Mammary epithelial cell (primary cell): ENCODE measurements at places on chromosomes 11 and 22. TPM values are rescaled to one million over a fixed set of nuclear protein-coding genes. Genes with fewer than 3 reads are reported as not detected.

Gene MYO18B
- not detected for polyA plus RNA-seq

GRCh38 chr11:446891-447290 lies 3.2 kb upstream of the PTDSS2 start:
- DNase-seq, result peak; percentile 60

Gene ANO3
- polyA plus RNA-seq, result not detected

DNA sequence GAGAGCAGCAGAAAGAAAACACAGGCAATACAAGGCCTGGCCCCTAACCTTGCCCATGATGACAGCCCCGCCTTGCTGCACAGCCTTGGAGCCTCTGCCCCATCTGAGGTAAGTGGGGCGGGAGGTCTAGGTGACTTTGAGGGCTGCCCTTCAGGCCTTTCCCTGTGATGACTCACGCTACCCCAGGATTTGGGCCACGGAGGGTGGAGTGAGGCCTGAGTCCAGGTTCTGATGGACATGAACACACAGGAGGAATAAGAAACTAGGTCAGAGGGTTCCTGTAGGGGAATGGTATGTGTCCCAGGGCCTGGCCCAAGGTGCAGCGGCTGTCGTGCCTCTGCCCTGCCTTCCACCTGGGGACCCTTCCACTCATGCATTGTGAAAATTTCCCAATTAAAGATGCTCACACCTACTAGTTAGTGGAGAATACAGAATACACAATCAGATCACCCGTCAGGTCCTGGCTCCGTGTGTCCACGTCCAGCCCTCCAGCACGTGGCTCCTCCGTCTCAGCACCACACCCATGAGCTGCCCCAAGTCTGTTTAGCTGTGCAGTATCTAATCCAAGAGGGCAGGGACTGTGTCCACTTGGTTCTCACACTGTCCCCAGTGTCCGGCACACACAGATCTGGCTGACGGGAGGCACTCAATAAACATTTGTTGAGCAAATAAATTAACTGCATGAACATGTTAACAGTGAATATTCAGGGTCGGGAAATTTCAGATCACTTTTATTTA lies 111.0 kb downstream of the CHST1 start:
- no peak for DNase-seq

DNA sequence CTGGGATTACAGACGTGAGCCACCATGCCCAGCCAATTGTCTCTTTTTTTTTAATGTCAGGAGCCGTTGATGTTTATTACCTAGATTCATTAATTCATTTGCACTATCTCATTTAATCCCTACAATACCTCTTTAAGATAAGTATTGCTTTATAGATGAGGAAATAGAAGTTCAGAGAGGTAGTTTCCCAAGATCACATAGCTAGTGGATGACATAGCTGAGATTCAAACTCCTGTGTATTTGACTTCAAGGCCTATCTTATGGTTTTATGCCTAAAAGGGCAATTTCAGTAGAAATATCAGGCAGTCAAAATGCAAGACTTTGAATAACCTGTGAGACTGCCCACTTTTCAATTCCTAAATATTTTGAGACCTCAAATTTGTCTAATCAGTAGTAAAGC lies 66.5 kb downstream of the PPME1 start:
- DNase-seq, result no peak

DNA sequence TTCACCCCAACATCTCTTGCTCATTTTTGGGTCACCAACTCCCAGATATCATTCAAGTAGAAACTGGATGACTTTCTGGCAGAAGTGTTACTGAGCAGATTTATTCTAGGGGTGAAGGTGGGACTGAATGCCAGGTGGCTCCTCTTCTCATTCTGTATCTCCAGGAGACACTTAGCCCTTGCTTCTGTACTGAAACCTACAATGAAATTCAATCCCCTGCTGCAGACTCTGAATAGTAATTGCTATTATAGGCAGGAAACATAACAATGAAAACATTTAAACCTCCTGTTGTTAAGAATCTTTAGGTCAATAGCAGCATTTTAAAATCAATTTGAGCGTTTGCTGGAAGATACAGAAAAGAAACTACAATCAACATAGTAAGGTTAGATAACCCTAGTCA lies 879.4 kb upstream of the TENM4 start:
- DNase-seq, result no peak

- peak; percentile 87 for DNase-seq
These were observed 1932.2 kb upstream of the RAG2 start for GRCh38 chr11:38530226-38530625.

DNA sequence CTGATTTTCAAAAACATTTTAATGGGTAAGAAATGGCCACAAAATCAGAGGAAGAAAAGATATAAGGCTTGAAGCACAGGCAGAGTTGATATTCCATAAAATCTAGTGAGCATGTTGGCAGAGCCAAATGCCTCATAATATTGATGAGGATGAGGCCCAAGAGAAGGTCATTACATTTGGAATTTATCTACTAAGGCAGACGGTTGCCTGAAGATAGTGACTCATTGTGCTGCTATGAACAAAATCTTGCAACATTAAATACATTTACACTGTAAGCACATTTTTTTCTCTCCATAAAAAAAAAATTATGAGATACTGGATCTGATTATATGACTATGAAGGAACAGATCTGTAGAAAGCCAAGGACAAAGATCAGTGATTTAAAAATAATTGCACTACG lies 881.4 kb upstream of the CHORDC1 start:
- peak; percentile 58 for DNase-seq

- DNase-seq, result no peak
These were observed 177.7 kb downstream of the CADM1 start for GRCh38 chr11:115326526-115326925.

GRCh38 chr22:48258064-48258701 lies 1495.7 kb downstream of the TBC1D22A start:
- no peak for DNase-seq

DNA sequence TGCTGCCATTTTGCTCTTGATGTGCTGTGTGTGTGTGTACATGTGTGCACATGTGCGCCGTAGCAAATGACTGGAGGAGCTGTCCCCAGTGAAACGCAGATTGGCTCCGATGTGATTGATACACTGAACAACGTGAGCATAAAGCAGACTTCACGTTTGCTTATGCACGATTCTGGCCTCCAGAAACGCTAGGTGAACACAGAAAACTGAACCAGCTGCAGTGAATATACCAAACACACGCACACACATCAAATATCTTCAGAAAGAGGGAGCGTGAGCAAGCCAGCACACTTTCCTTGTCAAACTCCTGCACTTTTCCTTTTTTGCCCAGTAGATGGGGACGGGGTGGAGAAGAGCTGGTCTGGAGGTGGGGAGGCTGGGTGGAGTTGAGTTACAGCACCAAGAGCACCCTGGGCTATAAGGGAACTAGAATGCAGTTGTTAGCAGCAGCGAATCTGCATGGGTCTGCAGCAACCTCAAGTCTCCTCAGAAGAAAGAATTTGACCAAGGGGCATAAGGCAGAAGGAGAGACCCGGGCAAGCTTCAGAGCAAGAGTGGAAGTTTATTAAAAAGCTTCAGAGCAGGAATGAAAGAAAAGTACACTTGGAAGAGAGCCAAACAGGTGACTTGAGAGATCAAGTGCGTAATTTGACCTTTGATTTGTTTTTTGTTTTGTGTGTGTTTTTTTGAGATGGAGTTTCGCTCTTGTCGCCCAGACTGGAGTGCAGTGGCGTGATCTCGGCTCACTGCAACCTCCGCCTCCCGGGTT lies 77.8 kb upstream of the CADM1 start:
- DNase-seq, result peak; percentile 21

GRCh38 chr11:130166457-130166784 lies 6.8 kb downstream of the ST14 start:
- DNase-seq, result peak; percentile 99

DNA sequence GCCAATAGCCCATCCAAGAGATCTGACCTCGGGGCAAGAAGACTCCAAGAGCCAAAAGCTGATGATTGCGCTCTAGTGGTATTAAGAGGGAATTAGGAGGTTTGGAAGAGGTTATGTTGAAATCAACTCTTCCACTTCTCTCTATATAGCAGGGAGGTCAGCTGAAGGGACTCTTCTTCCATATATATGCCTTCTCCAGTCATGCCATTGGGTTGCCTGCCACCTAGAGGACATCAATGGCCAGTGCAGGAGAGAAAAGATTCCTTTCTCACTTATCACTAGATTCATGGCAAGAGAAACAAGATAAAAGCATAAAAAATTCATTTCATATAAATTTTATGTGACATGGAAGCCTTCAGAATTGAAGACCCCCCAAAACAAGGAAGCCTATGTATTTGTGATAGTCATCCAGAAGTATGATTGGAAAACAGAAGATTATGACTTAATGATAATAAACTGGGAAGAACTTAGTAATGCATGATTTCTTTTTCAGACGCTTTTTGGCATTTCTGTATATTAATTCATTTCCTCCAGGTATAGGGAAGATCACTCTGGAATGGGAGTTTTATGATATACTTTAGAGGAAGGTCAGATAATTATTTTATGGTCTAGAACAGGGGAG lies 435.1 kb upstream of the DDI1 start:
- DNase-seq, result peak; percentile 52

GRCh38 chr11:2265396-2265795 lies 5.0 kb downstream of the ASCL2 start:
- no peak for DNase-seq

DNA sequence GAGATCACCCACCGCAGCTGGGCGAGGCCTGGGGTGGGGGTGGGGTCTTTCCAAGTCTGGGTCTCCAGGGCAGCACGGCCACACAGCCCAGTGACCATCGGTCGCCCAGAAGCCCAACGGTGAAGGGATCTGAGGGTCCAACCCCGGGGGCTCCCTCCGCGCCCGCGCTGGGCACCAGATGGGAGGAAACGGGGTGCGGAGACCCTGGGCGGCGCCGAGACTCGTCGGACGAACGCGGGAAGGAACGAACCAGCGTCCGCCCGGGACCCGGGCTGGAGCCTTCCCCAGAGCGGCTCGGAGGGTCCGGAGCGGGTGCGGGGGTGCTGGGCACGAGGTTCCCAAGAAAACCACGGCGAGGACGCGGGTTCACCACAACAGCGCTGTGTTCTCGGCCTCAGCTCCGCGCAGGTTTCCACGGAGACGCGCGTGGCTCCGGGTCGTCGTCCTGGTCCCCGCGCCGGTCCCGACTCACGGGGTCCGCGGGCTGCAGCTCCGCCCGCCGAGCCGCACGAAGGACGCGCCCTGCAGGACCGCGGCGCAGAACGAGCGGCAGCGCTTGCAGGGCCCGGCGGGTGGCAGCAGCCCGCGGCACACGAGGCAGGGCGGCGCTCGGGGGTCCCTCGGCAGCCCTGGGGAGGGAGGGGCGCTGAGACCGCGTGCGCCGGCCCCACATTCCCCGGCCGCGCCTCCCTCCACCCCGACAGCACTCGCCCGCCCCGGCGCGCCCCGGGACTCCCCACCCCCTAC lies 2.3 kb upstream of the IL17REL start:
- DNase-seq, result no peak

Gene SLC43A3
- 105 TPM for polyA plus RNA-seq

Gene RAG1
- polyA plus RNA-seq, result 0.16 TPM

Gene GGT5
- polyA plus RNA-seq, result 0.05 TPM

- no peak for DNase-seq
These were observed 541.4 kb downstream of the MN1 start for GRCh38 chr22:27260087-27260698.

Gene NLRP14
- polyA plus RNA-seq, result 0.02 TPM

DNA sequence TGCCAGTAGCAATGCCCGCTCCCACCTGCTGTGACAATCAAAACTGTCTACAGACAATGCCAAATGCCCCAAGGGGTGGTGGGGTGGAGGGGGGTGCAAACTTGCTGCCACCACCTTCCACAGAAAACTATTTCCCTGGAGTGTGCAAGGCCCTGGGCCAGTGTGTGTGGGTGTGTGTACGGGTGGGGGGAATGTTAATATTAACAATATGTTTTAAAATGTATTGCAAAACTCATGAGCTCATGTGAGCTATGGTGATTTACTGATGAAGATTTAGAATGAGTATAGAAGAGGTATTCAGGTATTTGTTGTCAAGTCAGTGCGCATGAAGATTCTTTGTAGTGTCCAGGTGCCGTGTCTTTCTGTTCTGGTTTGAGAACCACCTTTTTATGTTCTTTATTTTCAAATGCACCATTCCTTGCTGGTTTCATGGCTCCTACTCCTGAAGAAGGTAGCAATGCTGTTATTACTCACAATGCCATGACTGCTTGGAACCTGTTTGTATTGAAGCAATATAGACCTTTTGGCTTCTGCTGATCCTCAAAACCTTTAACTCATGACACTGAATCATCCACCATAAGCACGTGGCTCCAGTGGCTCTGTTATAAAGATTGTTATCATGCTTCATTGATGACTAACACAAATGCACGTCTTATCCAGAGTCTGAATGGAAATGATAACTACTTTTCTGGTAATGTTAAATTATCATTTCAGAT lies 29.9 kb upstream of the AQP11 start:
- DNase-seq, result peak; percentile 93

DNA sequence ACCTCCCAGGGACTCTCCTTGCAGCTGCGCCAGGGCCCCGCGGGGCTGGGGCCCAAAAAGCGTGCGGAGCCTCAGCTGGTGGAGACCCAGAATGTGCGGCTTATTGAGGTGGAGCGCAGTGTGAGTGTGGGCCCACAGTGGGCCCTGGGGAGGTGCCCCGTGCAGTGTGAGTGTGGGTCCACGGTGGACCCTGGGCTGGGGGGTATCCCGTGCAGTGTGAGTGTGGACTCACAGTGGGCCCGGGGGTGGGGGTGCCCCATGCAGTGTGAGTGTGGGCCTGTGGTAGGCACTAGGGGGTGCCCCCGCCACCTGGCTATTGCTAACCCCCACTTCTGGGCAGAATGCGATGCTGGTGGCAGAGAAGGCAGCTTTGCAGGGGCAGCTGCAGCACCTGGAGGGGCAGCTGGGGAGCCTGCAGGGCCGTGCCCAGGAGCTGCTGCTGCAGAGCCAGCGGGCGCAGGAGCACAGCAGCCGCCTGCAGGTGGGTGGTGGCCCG lies 7.8 kb upstream of the RPS6KA4 start:
- DNase-seq, result no peak

Gene H19
- polyA plus RNA-seq, result 0.58 TPM

DNA sequence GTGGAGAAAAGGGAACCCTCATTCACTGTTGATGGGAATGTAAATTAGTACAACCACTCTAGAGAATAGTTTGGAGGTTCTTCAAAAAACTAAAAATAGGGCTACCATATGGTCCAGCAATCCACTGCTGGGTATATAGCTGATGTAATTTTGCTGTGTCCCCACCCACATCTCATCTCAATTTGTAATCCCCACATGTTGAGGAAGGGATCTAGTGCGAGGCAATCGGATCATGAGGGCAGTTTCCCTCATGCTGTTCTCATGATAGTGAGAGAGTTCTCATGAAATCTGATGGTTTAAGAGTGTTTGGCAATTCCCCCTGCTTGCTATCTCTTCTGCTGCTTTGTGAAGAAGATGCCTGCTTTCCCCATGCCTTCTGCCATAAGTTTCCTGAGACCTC lies 17.1 kb upstream of the OR52M1 start:
- no peak for DNase-seq

- DNase-seq, result peak; percentile 12
These were observed 1.7 kb upstream of the RTCB start for GRCh38 chr22:32413719-32414118.

- no peak for DNase-seq
These were observed 10.8 kb downstream of the PANX1 start for GRCh38 chr11:94139416-94139815.

- DNase-seq, result peak; percentile 4
These were observed 56.1 kb downstream of the PRMT3 start for GRCh38 chr11:20443596-20443995.
